Fibroblast of skin of right quadriceps (primary cell): ENCODE measurements at places on chromosomes 2 and 18.

DNA sequence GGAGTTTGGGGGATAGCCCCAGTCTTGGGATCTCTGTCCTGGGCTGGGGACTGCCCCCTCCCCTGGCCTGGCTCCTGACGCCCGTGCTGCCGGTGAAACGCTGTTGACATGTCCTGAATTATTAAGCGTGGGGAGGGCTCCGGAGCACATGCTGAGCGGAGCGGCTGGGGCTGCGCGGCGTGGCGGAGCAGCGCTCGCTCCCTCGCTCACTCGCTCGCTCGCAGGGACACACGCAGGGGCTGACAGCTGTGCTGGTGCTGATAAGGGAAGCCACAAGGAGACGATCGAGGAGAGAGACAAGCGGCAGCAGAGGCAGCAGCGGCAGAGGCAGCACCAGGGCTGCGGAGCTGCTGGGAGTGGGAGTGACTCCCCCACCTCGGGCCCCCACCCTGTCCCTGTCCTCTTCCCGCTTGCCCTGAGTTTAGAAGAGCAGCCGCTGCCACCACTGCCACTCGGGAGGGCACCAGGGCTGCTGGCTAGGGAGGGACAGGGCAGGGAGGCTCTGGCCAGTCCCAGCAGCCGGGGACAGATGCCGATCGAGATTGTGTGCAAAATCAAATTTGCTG lies at the start of gene ASIC4:
TSS of gene ASIC4 (plus strand) at position 287 of the 566 bp plus-strand sequence. CDS start at position 530, 243 bp downstream.
- DNase-seq, result no peak

DNA sequence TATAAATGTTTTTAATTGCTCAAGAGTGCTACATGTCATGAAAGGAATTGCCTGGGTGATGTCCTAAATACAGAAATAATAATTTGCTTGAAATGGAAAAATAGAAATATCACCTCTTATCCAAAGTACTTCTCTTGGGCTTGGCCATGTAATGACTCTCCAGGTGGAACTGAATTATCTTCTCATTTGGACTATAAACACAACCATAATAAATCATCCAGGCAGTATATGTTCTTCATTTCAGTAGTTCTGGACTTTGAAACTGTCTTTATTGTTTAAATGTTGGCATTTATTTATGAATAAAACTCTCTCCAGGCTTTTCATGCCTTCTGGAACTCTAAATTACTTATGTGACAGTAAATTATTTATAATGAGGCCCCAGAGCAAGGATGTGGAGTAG lies 40.5 kb downstream of the OXER1 start:
- DNase-seq, result no peak

GRCh38 chr18:63326011-63326410 lies 6.4 kb upstream of the BCL2 start:
- DNase-seq, result no peak

GRCh38 chr2:53740170-53740569 lies 27.4 kb upstream of the CHAC2 start:
- peak; percentile 39 for DNase-seq

DNA sequence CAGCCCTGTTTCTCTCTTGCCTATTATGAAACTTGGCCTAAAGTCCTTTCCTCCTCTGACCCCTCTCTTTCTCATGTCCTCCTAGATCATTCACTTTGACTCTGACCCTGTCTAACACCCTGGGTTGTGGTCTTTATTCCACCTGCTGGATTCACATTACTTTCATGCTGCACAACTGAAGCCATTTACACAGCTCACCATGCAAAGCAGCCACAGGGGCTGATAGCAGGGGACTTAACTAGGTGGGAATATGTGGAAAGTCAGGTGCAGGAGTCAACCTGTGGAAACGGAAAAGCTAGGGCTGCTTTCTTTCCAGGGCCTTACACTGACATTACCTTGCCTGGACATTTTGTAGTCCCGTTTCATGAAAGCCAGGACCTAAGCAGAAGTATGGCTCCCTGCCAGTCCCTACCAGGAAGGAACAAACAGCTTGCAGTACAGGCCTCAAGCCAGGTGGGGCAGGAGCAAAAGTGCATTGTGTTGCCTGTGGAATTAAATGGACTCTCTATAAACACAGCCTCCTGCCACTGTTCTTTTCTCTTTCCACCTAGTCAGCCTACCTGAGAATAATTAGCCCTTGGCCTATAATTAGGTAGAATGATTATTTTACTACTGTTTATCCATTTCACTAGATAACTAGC lies 11.8 kb downstream of the MAPRE3 start:
- no peak for DNase-seq
